Activated CD4-positive, alpha-beta T cell treated with anti-CD3 and anti-CD28 coated beads, Interleukin-2, Interleukin-4, amounts not matched to agents 100 ng/mL and 50 ng/mL, durations not matched to agents 16 hours and 8 hours (primary cell): ENCODE measurements at places on chromosomes 12 and 14.

GRCh38 chr12:10397296-10397695, 7.5 kb upstream of the KLRK1 start:
- DNase-seq: no peak

DNA sequence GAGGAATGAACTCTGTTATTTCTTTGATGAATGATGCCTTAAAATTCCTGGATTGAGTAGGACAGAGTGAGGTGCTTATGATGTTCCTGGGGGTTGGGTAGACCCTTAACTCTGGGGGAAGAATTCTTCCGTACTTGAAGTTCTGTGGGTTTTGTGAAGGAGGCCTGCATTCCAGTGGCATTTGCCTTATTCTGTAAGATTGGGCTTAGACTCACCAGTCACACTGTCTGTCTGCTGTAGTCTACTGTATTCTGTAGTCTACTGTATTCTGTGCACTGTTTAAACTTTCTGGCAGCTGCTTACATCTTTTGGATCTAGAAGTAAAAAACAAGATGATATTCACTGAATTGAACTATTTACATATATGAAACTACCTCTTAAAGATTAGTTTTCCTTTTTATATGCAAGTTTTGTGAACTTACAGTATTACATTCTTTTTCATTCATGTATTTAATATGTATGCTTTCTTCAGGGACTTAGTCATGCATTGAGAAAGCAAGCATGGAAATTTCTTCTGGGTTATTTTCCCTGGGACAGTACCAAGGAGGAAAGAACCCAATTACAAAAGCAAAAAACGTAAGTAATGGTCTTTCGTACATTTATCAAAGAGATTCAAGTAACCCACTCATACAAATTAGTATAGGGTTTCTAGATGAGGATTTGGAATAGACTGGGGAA, 42.3 kb upstream of the TPH2 start:
- no peak for DNase-seq

DNA sequence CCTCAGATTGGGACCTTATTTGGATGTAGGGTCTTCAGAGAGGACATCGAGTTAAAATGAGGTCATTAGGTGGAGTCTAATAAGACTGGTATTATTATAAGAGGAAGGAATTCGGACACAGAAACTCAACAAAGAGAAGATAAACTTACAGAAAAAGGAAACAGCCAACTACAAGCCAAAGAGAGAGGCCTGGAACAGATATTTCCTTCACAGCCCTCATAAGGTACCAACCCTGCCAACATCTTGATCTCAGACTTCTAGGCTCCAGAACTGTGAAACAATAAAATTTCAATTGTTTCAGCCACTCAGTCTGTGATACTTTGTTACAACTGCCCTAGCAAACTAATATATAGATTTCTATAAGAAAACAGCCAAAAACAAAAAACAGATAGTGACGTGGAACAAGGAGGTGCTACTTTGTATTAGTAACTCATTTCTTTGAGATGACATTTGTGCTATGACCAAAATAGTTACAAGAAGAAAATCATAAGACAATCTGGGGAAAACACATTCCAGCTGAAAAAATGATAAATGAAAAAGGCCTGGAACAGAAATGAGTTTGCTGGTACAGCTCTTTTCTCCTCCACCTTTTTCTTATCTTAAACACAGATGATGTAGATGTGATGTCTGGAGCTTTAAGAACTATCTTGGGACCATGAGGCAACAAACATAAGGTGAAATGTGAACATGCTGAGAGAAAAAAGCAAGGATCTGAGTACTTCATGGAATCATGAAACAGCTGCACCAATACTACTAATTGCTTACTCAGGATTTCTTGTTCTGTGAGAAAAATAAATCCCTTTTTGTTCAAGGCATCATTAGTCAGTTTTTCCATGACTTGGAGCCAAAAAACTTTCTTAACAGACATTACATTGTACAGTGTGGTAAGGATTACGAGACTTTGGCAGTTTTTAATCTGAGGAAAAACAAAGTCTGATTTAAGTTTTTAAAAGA, 243.2 kb downstream of the ANO6 start:
- DNase-seq: no peak

DNA sequence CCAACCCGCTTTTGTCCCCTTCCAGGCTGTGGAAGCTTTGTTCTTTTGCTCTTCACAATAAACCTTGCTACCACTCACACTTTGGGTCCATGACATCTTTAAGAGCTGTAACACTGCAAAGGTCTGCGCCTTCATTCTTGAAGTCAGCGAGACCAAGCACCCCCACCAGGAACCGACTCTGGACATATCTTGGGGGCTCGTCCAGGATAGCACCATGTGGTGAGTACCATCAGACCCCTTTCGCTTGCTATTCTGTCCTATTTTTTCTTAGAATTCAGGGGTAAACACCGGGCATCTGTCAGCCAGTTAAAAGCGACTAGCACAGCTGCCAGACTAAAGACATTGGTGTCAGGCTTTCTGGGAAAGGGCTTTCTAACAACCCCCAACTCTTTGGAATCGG, 137.6 kb upstream of the PPFIA2 start:
- DNase-seq: no peak

DNA sequence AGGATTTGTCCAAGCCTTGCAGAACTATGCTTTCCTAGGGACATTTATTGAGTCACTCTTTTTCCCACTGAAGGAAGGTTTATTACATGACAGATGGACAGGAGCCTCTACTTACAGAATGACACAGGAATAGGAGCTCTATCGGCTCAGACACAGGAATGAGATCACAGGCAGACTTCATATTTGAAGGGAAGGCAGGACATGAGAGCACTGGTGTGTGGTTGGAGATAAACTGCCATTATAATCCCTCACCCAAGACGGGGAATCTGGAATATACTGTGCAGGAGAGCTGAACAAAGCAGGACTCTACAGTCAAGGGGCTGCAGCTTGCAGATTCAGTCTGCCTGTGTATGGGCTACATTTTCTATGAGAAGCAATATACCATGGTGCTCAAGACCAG, 26.8 kb upstream of the IL22 start:
- DNase-seq: no peak

- no peak for DNase-seq
Measured at GRCh38 chr12:70154960-70155589, 88.2 kb upstream of the CNOT2 start.

DNA sequence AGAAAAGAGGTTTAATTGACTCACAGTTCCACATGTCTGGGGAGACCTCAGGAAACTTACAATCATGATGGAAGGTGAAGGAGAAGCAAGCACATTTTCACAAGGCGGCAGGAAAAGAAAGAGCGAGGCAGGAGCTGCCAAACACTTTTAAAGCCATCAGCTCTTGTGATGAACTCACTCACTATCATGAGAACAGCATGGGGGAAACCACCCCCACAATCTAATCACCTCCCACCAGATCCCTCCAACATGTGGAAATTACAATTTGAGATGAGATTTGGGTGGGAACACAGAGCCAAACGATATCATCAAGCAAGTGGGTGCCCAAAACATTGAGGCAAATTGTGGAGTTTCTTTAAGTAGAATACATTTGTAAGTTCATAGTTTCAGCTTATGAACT, 957.7 kb downstream of the DIO2 start:
- no peak for DNase-seq

DNA sequence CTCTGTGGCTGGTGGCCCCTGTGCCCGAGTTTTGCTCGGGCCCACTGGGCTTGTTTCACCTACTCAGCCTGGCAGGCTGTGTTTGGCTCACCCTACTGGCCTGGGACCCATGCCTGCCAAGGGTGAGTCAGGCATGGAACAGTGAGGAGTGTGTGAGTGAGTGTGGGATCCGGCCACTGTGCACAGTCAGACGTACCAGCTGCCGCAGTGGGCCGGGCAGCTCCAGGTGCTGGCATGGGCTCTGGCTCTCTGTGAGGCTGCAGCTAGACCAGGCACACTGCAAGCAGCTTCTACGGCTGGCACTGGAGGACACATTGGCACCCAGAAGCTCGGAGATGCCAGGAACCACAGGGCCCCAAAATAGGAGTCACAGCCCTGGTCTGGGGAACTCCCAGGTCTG, 40.6 kb downstream of the HSD17B6 start:
- no peak for DNase-seq

- DNase-seq: no peak
Measured at GRCh38 chr12:82514880-82515279, 156.6 kb downstream of the METTL25 start.
